ENCODE measurements at places on chromosomes 16 and 17.

DNA sequence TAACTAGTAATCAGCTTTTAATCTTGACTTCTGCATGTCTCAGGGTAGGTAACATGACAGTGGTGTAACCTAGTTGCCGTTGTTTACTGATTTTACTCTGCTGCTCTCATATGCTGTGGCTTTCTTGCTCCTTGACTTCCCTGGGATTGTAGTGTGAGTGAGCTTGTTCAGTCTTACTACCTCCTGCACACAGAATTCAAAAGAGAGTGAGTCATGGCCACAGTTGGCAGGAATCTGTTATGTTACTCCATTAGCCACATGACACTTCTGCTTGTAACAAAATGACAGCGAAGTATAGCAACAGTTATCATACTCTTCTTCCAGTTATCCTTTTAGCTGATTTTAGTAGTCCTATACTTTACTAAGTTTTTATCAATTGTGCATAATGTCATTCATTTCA is 18.8 kb downstream of the TNRC6A start:
- DNase-seq = no peak

- DNase-seq = no peak
Observed at GRCh38 chr17:30318155-30318554, 15.7 kb downstream of the TMIGD1 start.

- DNase-seq = no peak
Observed at GRCh38 chr17:78154903-78155811, 9.0 kb downstream of the C17orf99 start.

DNA sequence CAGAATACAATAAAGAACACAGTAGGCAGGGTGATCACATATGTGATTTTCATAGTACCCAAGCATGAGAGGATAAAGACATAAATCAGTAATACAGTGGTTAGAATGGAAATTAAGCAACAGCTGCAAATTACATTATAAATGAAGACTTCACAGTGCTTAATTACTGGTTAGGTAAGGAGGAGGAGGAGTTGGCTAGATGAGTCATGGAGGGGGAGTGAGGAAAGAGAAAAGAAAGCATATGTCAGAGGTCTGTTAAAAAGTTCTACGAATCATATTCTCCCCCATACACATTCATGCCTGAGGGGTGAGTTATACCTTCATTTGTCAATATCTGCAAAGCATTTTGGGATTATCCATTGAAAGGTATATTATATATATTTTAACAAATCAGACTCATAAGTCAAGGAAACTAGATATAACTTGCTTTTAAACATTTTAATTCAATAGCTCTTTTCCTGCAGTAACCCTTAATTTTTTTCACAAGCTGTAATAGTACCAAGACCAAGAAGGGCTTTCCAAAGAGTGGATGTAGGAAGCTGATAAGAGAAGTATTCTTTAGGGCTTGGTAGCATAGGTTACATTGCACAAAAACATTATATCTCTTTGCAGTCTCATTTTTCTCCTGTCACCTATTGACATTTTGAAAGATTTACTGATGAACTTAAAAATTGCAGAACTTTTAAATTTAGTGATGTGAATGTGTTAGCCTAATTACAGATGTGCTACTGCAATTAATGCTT is 99.3 kb downstream of the STXBP4 start:
- no peak for DNase-seq

GRCh38 chr17:44556166-44556831 is 985 bp upstream of the FZD2 start:
- peak; percentile 9 for DNase-seq

- DNase-seq = peak; percentile 77
Observed at GRCh38 chr17:79991140-79991923, 44.3 kb downstream of the TBC1D16 start.

DNA sequence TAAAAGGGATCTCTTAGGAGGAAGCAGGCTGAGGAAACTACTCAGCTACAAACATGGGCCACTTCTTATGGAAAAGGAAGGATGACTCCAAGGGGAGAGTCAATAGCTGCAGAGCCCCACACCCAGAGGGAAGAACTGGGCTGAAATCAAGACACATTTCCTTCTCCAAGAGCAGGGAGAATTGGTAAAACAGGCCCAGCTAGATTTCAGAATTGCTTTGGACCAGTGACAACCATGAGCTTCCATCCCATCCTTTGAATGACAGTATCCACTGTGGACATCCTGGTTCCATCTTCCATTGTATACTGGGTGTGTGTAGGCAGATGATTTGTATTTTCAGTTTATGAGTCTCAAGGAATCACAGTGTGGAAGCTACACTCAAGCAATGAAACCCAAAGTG is 267.5 kb downstream of the IRF8 start:
- DNase-seq = no peak

DNA sequence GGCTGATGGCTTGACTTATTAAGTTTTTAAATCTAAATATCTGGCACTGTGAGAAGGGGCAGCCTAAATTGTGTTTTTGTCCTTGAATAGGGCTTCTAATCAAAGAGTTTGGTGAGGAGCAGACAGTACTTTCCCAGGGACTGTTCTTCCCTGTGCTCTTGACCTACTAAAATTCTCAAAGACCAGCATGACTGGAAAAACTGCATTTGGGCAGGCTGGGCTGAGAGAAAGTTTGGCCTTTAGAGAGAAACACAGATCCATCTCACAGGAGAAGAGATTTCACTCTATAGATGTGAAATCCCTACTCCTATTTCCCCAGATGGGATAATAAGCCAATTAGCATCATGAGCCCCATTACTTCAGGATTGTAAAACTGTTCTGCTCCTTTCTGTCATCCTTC is 7.3 kb downstream of the PCTP start:
- DNase-seq = no peak

- no peak for DNase-seq
Observed at GRCh38 chr17:67666710-67667109, 51.0 kb upstream of the NOL11 start.

Measured in NCI-H510A (cell line).